ENCODE measurements at places on chromosomes 7 and 10.

DNA sequence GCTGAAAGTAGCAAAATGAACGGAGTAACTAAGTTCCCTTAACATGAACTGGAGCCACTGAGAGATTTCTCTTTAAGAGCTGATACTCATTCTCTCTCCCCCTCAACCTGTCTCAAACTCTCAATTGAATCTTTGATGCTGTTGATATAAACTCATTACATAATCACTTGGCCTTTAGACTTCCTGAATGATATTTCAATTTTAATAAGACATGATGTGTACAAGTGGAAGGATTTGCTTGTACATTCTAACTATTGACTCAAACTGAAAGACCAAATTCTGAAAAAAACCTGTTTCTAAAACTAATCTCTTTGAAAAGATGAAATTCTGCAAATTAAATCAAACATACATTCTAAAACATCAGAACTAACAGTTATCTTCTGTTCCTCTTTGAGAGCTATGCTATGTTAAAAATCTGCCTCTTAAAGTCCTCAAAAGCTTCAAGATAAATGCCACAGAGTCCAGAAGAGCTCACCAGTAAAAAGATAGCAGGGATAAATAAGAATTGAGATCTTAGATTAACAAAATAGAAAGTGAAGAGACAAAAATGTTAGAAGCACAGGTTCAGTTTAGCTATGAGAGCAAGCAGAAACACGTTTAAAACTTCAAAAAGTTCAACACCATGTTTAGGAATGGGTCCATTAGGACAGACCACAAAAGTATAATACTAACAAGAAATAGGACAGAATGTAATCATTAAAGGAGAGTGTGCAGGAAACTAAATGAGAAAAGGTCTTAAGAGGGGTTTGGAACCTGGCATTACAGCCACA lies 46.1 kb downstream of the TNPO3 start:
- DNase-seq = no peak

DNA sequence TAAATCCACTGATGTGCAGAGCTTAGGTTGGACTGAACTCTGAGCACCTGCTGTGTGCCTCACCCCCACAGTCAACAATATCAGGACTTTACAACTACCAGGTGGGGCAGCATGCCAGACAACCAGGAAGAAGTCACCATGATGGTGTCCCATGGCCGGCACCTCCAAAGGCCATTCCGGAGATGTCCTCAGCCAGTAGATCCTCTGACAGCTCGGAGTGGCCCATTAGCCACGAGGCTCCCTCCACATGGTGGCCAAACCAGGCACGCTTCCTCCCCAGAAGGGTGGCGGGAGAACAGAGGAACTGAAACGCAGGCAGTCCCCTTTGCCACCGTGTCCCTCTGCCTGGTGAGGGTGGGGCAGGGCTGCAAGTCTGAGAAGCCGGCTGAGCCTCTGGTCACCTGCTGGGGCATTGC lies 390.0 kb downstream of the TNS3 start:
- no peak for DNase-seq

- no peak for DNase-seq
Observed at GRCh38 chr7:47197486-47197885, 384.4 kb downstream of the TNS3 start.

- DNase-seq = peak; percentile 83
Observed at GRCh38 chr10:79266543-79267312, 80.5 kb upstream of the PPIF start.

DNA sequence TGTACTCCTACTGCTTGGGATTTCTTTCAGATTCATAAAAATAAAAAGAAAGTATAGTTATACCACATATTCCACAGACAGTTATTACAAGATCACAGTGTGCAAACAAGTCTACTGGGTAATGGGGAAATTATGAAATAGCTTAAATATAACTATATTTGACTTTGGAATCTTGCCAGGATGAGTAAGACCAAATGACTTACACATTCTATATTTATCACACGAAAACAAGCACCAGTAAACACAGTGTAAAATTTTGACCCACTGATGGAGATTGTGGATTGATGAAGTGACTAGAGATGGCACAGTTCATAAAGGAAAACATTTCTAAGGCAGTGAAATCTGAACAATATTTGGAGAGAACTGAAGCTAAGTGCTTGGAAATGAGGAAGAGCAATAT lies 339.7 kb downstream of the THSD7A start:
- no peak for DNase-seq

DNA sequence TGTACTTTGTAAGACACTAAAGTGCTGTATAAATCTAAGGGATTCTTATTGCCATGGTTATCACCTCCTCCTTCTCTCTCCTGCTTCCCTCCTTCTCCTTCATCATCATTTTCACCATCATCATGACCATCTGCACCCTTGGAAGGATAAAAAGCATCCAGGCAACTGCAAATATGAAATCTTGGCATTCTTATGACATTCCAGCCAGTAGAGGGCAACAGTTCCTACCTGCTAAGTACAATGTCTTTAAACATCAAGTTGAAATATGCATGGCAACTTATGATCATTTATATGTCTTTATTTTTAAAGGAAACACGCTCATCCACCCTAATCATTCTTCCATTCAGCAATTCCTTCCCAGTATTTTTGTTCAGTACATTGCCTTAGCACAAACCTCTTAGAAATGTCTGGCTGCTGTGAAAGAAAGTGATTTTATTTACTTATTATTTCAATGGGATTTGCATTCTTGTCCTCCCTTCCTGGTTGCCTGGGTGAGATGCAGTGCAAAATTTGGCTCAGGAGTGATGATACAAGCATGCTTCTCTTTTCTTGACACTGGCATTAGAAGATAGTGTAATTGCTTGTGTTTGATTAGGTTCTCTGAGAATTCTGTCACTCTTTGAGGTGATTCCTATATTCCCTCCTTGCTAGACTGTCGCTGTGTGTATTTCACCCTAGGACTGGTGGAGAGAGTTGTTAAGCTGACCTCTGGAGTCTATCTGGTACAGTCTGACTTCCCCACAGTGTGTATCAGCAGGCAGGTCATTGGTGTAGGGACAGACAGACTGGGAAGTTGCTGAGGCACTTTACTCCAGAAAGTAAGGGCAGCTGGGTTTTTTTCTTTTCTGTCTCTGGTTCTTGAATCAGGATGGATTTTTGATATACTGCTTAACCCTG lies 188.5 kb upstream of the BMPER start:
- no peak for DNase-seq

DNA sequence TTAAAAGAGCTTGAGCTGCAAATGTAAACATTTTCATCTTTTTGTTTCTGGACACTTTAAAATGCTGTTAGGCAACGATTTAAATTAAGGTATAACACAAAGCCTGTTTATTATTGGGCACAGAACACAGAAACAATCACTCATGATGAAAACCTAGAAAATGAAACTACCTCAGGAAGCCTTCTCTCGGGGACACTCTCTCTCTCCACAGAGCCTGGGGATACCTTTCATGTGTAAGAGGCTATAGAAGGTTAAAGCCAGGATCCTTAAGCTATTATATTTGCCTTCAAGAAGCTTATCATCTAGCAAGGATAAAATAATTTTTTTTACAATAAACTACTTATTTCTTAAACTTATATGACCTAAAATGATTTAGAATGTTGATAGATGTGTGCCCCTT lies 194.1 kb downstream of the SKAP2 start:
- no peak for DNase-seq

GRCh38 chr10:48447356-48448215 lies 141.1 kb downstream of the MAPK8 start:
- no peak for DNase-seq

GRCh38 chr7:2639695-2640481 lies 8.1 kb downstream of the TTYH3 start:
- no peak for DNase-seq
